ENCODE measurements at places on chromosomes 4 and X.

GRCh38 chr4:48195374-48195773, 61.3 kb upstream of the TXK start:
- no peak for DNase-seq

DNA sequence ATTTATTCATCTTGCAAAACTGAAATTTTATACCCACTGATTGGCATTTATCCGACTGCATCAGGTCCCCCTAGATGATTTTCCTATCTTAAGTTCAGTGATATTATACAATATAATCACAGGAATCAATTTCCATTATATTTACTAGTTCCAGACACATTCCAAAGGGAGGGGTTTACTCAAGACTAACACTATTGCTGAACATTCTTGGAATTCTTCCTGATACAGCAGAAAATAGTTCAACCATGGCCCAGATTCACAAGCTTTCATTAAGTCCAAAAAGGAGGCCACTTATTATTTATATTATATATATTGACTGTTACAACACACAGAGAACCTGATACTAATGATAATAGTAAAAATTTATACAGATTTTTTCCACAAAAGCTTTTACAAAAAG, 2353.6 kb downstream of the PCDH7 start:
- DNase-seq, result no peak

- DNase-seq, result no peak
These were observed 935.6 kb downstream of the PDHA2 start for GRCh38 chr4:96775501-96775900.

GRCh38 chr4:152676052-152676854, 3.5 kb downstream of the TMEM154 start:
- no peak for DNase-seq

DNA sequence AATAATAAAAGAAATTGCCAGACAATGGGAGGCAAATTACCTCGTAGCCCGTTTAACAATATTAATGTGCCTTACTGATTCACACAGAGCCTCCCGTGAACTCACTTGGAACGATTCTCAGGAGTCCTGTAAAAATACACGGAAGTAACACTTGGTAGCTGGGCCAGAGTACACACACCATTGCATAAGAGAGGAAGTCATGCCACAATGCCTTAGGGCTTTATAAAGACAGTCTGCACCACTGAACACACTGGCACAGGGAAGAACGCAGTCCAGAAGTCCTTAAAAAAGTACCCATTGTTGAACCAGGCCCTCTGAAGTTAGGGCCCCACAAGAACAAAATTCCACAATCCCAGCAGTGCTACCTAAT, 15.1 kb downstream of the SLC2A9 start:
- DNase-seq, result peak; percentile 46

DNA sequence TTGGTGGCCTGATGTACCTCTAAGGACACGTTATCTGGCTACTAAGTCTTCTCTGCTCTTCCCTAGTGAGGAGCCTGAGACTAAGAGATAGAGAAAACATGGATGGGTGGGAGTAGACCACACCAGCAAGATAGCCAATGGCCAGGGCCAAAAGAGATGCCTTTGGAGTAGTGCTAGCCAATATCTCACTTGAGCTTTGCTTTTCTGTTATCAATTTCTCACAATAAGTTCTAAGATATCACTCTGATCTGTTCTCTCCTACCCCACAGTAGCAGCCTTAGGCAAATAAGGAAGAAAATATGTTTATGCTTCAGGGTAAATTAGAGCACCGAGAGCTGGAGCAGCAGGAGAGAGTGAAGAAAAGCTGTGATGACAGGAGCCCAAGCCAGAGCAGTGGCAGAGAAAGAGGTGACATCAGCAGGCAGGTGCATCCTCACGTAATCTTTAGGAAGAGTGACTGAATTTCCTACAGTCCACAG, 343.9 kb upstream of the NOCT start:
- DNase-seq, result no peak

GRCh38 chr4:185941461-185941860, 127.5 kb upstream of the TLR3 start:
- DNase-seq, result no peak

GRCh38 chr4:40992472-40993295, 221.7 kb downstream of the APBB2 start:
- no peak for DNase-seq

- peak; percentile 44 for DNase-seq
These were observed 14.4 kb downstream of the BCOR start for GRCh38 chrX:40083120-40083978.

DNA sequence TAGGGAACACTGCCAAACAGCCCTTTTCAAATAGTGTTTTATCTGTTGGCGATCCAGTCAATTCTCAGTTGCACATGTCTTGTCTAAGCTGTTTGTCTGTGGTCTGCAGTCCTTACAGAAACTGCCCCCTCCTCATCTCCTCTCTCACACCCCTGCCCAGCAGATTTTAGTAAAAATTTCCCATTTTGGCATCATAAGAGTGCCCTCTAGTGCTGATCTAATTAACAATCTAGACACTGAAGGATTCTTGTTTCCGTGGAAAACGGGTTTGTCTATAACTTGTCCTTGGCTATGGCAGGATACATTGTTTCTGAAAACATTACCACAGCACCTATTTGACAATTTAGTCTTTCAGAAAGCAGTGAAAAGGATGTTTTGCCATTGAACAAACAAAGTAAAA, 227.2 kb upstream of the MBNL3 start:
- no peak for DNase-seq

DNA sequence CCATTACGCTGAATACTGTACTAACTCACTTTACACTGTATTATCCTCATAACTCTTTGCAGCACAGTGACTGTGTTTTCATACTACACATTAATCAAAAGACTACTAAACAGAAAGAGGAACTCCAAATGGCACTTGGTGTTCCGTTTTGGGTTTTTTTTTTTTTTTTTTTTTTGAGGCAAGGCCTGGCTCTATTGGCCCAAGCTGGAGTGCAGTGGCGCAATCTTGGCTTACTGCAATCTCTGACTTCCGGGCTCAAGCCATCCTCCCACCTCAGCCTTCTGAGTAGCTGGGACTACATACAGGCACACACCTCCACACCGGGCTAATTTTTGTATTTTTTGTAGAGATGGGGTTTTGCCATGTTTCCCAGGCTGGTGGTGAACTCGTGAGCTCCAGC, 10.7 kb downstream of the KLHL8 start:
- DNase-seq, result peak; percentile 38

DNA sequence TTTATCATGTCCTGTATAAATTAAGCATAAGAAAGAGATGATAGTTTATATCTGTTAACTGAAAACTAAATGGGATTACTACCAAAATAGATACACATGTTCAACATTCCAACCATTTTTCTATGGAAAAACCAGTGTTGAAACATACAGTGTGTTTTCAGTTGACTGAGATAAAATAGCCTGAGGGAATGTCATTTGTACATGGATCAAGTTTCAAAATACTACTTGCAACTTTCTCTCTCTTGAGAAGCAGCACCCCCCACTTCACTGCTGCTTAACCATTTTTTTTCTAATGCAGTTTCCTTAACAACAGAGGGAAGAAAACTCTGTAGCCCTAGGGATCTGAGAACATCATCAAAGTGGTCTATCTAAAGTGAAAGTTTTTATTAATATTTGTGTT, 70.8 kb downstream of the NPNT start:
- no peak for DNase-seq

DNA sequence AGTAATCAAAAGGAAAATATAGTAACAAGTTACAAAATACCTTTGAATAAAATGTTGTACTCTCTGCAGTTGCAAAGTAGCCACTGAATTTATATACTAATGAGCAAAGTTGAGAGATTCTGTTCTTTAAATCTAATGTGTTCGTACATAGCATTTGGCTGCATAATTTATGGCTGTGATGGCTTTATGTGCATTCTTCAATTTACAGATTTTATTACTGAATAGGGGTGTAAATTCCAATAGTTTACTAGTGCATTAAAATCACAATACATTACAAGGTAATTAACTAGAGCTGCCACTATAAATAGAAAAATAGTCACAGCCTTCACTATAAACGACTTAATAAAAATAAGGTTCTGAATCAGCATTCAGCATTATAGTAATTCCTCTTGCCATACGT, 620.0 kb downstream of the ADGRL3 start:
- no peak for DNase-seq

- no peak for DNase-seq
These were observed 7.0 kb downstream of the AFF2 start for GRCh38 chrX:148507418-148507817.

GRCh38 chrX:23785580-23785979, 2.6 kb downstream of the SAT1 start:
- DNase-seq, result no peak

- no peak for DNase-seq
These were observed 152.2 kb downstream of the TACR3 start for GRCh38 chr4:103567591-103567990.

GRCh38 chr4:152014280-152014679, 253.5 kb upstream of the GATB start:
- DNase-seq, result no peak

DNA sequence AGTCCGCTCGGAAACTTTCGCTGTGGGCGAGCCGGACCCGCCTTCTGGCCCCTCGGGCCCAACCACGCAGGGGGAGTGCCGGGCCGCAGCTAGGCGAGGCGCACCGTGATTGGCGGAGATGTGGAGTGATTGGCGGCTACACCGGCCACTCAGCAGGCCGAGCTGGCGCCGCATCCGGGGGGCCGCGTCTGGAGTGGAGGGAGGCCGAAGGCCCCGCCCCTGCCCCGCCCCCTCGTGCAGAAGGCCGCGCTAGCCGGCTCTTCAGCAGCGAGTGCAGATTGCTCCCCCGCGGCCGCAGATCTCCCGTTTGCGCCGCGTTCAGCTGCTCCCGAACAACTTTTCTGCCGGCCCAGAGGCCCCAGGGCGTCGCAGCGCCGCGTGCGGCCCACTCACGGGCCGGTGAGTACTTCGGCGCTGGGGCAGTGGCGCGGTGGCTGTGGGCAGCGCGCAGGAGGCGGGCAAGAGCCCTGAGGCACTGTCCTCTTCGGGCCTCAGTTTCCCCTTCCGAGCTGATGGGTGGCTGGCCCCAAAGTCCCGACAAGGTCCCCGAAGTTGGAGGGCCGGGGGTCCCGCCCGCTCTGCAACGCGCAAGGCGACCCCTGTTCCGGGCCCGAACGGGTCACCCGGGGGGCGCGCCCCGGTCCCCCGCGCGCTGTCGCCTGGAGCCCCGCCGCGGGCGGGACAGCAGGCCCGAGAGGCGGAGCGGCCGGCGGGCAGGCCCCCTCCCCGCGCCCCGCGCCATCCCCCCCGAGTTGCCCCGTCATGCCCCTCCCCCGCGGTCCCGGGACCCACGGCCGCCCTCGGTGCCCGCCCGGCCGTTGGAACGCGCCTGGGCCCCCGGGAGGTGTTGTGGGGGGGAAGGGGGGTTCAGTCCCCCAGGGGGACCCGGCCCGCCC, at the start of gene WFS1:
Gene WFS1, plus strand, starts transcription at position 235 of the 896 bp plus-strand sequence. CDS start 7,606 bp downstream, outside the sequence.
- peak; percentile 98 for DNase-seq
